ENCODE measurements at places on chromosomes 16 and 17. TPM values are rescaled to one million over a fixed set of nuclear protein-coding genes. Genes with fewer than 3 reads are reported as not detected.

The KRTAP1-1 gene
- total RNA-seq: not detected

The ENPP7 gene
- total RNA-seq: not detected

The KRTAP4-1 gene
- total RNA-seq: not detected

The CTNS gene
- total RNA-seq: 22.2 TPM
